ENCODE measurements at places on chromosomes 3 and 15.

GRCh38 chr3:8509961-8510360, 8.3 kb downstream of the LMCD1 start:
- DNase-seq, result peak; percentile 79

DNA sequence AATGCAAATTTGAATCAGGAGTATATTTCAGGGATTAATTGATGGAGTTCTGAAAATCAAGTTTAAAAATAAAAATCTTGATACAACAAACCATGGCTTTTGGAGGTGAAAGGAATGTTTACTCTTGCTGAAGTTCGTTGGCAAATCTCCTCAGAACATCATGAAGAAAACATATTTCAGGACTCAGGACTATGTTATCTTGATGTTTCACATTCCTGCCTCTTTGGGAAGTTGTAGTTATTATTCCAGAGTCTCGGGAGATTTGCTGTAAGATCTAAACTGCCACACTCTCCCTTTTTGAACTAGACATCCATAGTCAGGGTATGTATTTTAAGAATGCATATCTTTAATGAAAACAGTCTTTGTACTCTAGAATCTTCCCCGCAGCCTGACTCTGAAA, 271.2 kb downstream of the RBMS3 start:
- no peak for DNase-seq

- no peak for DNase-seq
Observed at GRCh38 chr3:1087066-1087560, 5.7 kb upstream of the CNTN6 start.

DNA sequence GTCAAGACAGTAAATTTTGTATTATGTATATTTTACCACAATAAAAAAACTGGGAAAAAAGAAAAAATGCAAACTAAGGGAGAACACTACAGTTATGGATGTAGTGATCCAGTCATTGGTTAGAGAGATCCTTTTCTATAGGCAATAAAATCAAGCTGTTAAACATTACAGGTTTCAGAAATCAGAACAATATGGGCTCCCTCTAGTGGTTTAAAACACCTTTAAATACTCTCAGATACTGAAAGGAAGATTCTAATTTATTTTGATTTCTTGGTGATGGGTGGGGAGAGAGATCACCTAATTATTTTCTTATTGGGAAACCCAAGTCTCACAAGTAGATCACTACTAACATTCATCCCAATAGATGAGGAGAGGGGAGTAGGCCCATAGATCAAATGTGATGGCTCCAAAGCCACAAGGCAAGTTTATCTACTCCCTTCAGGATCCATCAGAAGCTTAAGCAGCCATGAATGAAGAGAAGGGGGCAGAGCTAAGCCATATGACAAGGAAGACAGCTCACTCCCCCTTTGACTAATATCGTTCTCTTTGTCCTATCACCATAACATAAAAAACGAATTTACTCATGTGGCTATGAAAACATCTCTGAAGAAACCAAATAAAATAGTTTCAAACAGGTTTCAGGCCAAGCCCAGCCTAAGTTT, 118.6 kb downstream of the ANO10 start:
- no peak for DNase-seq

DNA sequence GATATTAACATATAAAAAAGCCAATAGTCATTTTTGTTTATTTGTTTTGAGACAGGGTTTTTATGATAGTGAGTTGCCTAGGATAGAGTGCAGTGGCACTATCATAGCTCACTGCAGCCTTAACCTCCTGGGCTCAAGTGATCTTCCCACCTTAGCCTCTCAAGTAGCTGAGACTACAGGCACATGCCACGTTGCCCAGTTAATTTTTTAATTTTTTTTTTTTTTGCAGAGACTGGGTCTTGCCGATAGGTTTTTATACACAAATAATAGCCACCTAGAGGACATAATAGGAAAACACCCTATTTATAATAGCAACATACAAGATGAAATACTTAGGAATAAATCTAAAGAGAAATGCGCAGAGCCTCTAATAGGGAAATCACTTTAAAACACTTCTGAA, 13.3 kb downstream of the EIF3J start:
- DNase-seq, result no peak

DNA sequence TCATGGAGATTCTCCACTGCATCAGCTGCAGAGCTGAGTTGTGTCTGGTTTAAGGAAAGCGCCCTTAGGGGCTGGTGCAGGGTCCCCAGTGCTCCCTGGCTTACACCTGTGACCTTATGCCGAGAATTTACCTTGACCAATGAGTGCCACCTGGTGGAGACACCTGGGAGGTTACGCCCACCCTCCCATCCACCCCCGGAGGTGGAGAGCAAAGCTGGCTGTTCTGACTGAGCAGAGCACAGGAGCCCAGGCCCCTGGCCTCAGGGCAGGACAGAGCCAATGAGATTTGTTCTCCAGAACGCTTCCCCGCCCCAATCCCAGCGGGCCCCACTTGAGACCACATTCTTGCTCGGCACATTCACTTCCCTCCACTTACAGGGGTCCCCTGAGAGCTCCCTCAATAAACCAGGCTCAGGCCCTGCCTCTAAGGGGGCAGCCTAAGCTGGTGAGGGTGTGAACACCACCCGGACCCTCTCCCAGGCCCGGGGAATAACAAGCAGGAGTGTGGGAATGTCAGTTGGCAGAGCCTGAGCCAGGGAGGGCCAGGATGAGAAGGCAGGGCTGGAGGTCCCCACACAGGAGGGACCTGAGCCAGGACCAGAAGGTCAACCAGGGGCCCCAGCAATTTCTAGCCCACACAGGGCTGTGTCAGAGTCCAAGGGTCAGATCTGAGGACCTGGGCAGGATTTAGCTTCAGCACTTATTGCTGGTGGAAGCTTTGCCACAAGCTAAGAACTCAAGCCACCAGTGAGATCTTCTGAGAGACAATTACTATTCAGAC, 117.1 kb downstream of the TPRA1 start:
- DNase-seq, result no peak

DNA sequence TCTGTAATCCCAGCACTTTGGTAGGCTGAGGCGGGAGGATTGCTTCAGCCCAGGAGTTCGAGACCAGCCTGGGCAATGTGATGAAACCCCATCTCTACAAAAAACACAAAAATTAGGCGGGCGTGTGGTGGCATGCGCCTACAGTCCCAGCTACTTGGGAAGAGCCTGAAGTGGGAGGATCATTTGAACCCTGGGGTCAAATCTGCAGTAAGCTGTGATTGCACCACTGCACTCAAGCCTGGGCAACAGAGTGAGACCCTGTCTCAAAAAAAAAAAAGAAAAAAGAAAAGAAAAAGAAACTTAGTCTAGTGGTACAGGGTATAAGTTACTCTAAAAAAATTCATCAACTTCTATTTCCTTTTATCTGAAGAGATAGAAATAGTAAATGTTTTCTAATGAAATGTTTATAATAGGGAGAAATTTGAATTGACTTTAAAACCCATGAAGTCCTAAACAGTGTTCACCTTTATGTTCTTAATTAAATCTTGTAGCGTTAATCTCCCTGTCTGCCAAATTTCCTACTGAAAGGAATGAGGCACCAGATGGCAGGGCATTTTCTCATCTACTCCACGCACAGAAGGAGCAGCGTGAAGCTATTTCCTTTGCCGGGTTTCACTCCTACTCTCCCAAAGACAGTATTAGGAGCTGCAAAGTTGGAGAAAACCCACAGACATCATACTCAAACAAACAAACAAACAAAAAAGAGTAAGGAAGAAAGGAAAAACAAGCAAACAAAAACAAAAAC, 1.9 kb downstream of the PCLAF start:
- DNase-seq, result no peak

- no peak for DNase-seq
Observed at GRCh38 chr15:66069751-66070150, 183.8 kb downstream of the MEGF11 start.

DNA sequence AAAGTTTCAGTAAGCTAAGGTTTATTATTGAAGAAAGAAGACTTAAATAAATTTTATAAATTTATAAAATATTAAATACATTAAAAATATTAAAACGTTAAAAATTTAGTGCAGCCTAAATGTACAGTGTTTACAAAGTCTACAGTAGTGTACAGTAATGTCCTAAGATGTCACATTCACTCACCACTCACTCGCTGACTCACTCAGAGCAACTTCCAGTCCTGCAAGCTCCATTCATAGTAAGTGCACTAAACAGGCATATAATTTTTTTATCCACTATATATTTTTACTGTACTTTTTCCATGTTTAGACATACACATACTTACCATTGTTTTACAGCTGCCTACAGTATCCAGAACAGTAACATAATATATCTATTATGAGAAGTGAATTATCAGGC, 51.5 kb downstream of the TJP1 start:
- DNase-seq, result no peak

GRCh38 chr15:75455424-75455981, 4.0 kb upstream of the SIN3A start:
- peak; percentile 73 for DNase-seq

GRCh38 chr3:79729096-79729495, 38.7 kb downstream of the ROBO1 start:
- DNase-seq, result peak; percentile 72

DNA sequence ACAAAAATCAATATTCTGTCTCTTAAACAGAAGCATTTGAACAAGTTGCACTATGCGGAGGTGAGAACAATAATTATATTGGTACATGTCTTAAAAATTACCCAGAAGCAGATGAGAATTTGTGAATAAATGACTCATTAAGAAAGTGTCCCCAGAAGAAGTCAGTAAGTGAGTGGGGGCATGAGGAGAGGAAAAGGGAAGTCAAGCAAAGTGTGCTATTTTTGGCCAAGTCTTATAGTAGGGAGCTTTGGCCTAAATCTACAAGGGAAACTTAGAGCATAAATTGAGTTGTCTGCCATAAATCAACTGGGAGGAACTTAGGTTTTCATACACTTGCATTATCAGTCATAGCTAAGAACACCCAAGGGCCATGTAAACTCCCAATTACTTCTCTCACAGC, 86.9 kb upstream of the SATB1 start:
- no peak for DNase-seq

GRCh38 chr15:40257656-40258450, 19.0 kb downstream of the PAK6 start:
- DNase-seq, result peak; percentile 34

GRCh38 chr15:66390678-66391077, 4.0 kb downstream of the MAP2K1 start:
- no peak for DNase-seq

DNA sequence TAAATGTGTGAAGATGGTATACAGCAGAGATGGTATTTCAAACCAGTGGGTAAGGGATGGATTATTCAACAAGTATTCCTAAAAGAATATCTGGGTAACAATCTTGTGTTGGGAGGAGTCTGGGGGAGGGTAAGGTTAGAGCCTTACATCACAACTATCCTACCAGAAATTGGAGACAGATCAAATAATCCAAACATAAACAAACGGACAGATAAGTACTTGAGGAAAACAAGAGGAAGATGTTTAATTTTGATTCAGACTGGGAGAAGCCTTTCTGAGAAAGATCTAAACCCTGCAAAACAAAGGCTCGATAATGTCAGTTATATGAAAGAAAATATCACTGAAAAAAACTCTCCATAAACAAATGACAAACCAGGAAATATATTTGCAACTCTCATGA, 77.9 kb downstream of the SLC9A9 start:
- no peak for DNase-seq

- no peak for DNase-seq
Observed at GRCh38 chr3:177106184-177106583, 91.1 kb downstream of the TBL1XR1 start.

GRCh38 chr3:129620828-129621559, 14.5 kb upstream of the PLXND1 start:
- DNase-seq, result no peak

- DNase-seq, result no peak
Observed at GRCh38 chr3:192514081-192514753, 213.1 kb downstream of the FGF12 start.

- DNase-seq, result peak; percentile 32
Observed at GRCh38 chr3:151345859-151346258, 16.5 kb upstream of the P2RY13 start.

GRCh38 chr15:66387163-66388042, 691 bp downstream of the MAP2K1 start:
- DNase-seq, result peak; percentile 70

GRCh38 chr3:149553781-149554451, 79.4 kb downstream of the TM4SF4 start:
- no peak for DNase-seq
